Activated CD4-positive, CD25-positive, alpha-beta regulatory T cell (primary cell): ENCODE measurements at places on chromosomes 5 and 9.

- no peak for DNase-seq
Measured at GRCh38 chr5:102453716-102454115, 45.1 kb downstream of the SLCO6A1 start.

DNA sequence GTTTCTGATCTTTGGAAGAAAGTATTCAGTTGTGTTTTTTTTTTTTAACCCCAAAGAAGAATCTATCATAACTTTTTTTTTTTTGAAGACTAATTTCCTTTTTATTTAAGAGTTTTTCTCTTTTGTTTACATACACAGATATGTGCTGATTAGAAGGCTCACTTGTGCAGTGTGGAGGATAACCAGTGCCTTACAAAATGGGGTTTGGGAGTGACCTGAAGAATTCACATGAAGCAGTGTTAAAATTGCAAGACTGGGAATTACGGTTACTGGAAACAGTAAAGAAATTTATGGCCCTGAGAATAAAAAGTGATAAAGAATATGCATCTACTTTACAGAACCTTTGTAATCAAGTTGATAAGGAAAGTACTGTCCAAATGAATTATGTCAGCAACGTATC lies 50.3 kb downstream of the FER start:
- DNase-seq = no peak

DNA sequence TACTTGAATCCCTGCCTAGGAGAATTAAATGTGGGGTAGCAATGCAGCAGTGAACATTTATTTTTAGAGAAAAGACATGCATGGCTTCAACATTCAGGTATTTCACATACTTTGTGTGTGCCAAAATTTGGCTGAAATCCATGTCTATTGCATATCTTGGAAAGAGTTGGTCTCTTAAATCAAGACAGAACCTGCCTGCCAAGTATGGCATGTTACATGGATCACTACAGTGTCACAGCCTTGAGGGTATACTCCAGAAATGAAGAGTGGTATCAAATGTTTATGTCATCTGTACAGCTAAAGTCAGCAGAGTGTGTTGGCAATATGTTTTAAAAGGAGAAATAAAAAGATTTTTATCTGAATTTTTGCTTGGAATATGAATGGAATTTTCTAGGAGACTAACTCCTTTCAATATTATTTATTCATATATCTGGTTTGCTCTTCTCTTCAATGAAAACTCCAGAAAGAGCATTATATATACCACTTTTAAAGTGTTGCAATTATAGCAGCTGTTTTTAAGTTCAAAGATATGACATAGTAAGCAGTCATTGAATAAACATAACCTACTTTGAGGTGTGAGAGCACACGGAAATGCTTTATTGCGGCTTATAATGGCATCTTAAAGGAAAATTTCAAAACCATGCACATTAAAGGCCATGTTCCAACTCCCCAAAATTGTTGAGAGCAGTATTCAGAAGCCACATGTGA lies 95.4 kb upstream of the MINAR2 start:
- no peak for DNase-seq

- DNase-seq = no peak
Measured at GRCh38 chr9:88691091-88691490, 156.1 kb downstream of the NXNL2 start.

GRCh38 chr5:86675311-86675710 lies 57.6 kb downstream of the COX7C start:
- no peak for DNase-seq

GRCh38 chr5:123104607-123105006 lies 15.6 kb downstream of the PRDM6 start:
- DNase-seq = no peak

DNA sequence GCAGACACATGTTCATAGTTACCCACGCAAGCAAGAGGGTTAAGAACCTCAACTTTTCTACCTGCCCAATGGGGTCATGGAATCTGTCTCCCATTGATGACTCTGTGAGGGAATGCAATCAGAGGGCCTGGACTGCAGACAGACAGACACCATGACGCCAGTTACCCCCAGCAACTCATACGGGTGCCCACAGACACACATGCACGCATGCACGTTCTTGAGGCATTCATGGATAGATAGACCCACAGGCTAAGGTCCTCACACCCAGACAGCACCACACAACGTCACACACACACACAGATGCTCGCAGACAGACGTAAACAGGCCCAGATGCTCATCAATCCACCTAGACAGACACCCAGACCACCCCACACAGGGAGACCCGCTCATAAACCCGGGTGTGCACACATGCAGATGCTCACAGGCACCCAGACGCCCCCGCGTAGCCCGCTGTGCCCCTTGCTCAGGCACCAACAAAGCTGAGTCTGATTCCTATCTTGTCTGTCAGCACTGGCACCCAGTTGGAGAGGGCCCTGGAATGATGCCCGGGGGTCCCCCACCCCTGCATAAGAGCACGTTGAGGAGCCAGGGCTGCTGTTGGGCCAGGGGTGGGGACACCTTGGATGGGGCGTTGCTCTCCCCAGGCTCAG lies 23.6 kb downstream of the LHX2 start:
- no peak for DNase-seq

- DNase-seq = no peak
Measured at GRCh38 chr5:40681363-40682153, 1.8 kb downstream of the PTGER4 start.

GRCh38 chr5:149852641-149853330 lies 91.8 kb downstream of the PDE6A start:
- no peak for DNase-seq

- DNase-seq = no peak
Measured at GRCh38 chr9:91603932-91604331, 180.3 kb upstream of the NFIL3 start.

GRCh38 chr9:116209414-116210116 lies 56.0 kb downstream of the PAPPA start:
- no peak for DNase-seq

- no peak for DNase-seq
Measured at GRCh38 chr5:1270933-1271914, 23.6 kb downstream of the TERT start.

GRCh38 chr5:137738947-137739346 lies 3.1 kb upstream of the KLHL3 start:
- DNase-seq = no peak

- no peak for DNase-seq
Measured at GRCh38 chr9:21016701-21017491, 14.5 kb downstream of the HACD4 start.

DNA sequence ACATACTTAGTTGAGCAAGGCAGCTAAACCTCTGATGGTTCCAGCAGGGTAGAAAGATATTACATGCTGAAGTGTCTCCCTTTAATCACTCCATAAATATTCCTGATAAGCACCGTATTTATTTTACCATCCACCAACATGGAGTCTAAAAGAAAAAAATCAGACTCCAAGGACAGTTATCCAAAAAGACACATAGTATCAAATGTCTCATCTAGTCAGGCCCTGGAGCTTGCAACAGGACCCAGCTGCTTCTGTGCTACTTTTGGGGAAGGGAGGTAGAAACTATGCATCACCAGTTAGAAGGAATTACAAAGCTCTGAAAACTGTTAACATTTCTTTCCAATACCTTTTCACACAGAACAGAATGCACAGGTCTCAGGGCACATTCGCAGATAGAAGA lies 88.1 kb downstream of the S1PR3 start:
- no peak for DNase-seq

- DNase-seq = no peak
Measured at GRCh38 chr5:178241231-178241663, 8.6 kb upstream of the PHYKPL start.

DNA sequence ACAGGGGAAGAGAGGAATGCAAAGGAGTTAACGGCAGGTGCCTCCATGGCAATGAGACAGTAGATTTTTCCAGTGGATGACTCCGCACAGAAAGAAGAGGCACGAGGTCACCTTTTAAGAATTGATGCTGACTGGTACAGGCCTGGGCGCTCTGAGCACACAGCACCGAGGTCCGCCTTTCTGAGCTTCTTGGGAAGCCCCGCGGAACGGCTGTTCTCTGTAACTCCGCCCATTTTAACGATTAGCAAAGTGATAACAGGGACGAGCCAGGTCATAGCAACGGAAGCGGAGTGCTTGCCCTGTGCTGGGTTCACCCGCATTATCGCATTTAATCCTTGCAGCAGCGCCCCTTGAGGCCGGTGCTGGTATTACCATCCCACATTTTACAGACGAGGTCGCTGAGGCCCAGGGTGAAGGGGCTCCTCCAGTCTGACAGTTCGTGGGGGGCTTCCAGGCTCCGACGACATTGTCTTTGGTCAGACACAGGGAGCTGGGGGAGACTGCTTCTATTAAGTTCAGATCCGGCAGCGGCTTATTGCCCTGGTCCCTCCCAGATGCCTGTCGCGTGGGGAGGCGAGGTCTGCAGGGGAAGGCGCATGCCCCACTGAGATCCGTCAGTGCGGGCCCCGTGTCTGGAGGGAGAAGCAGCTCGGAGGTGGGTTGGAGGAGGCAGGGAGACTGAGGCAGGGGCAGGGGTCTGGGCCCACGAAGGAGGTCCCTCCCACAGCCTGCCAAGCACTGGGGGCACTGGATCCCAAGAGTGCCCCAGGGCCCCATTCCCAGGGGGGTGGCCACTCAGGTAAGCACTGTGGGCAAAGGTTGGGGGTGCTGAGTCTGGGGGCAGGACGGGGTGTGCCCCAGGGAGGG lies 22.3 kb upstream of the HMCN2 start:
- peak; percentile 56 for DNase-seq

- no peak for DNase-seq
Measured at GRCh38 chr5:80299601-80300000, 20.2 kb upstream of the SPZ1 start.

DNA sequence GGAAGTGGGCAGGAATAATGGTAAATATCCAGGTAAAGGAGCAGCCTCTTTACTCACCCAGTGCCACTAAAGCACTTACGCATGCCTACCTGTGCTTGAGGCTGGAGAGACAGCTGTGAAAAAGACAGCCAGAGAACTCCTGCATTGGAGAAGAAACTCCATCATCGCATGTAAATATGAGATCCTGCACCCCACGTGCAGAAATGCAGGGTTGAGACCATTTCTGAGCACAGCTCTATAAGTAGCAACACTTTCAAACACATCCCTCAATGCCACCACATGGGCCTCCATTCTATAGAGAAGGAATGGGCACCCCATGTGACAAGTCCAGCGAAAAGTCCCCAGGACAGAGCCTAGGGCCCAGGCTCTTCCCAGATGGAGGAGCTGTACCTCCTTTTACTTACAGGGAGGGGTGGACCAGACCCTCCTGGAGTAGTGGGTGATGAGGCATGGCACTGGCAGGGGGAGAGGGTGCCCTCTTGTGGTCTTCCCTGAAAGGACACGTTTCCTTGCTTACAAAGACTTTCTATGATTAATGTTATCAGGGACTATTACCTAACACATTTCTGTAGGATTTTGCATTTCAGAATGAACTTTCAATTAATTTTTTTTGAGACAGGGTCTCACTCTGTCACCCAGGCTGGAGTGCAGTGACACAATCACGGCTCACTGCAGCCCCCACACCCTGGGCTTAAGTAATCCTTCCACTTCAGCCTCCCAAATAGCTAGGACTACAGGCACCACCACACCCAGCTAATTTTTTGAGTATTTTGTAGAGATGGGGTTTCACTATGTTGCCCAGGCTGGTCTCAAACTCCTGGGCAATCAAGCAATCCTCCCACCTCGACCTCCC lies 55.3 kb upstream of the IL17B start:
- DNase-seq = no peak

DNA sequence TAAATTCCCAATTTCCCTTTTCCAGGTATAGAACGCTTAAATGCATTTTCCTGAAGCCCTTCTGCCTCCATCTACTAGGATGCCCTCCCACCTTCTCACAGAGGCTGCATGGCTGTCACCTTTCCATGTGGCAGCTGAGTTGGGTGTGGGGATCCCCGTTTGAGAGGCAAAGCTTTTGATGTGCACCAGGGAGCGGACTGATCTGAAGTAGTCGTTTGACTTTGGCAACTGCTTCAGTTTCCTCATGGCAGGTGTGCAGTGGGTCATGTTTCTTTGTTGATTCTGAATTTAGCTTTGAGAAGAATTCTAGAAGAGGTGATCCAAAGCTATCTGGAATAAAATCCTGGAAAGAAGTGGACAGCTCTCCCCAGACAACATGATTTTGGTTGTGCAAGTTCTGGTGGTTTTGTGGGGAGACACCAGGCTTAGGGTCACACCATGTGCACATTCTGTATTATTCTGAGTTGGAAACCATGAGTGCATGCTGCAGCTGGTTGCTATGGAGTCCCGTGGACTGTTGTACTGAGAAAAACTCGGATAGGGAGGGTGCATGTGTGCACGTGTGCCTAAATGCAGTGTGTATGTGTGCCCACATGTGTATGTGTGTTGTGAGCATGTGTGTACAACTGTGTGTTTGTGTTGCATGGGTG lies 63.5 kb downstream of the GADD45G start:
- no peak for DNase-seq

DNA sequence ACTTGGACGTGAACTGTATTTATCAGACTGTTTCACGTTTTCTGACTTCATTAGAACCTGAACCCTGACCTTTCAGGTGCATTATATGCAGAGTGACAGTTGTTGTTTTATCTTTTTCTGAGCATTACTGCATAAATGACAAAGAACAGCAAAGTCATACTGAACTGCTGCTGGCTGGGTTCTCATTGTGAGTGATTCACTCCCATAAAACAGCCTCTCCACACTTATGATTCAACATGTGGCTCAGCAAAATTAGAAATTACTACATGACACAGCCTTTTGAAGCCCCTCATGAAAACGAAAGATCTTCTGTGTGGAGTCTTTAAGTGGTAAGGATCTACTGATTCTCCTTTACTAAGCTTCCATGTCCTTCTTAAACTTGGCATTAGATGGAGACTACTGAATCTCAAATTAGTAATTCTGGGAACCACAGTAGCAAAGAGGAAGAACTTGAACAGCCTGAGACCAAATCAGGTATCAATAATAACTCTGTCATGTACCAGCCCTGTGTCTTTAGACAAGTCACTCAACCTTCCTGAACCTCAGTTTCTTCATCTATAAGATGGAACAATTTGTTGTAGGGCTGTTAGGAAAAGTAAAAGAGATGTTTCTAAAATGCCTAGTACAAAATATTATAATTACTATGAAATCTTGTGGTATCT lies 172.3 kb upstream of the GNA14 start:
- DNase-seq = no peak

DNA sequence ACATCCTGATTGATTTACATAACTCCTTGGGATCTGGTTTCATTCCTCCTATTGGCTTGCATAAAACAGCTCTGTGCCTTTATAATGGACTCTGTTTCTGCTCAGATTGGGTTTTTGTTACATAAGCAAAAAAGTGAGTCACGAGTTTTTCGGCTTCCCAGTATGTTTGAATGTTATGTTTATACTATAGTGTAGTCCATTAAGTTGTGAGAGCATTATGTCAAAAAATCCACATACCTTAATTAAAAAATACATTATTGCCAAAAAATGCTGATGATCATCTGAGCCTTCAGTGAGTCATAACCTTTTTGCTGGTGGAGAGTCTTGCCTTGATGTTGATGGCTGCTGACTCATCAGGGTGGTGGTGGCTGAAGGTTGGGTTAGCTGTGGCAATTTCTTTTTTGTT lies 144.6 kb downstream of the CCDC171 start:
- DNase-seq = no peak

- no peak for DNase-seq
Measured at GRCh38 chr5:117436846-117437245, 862.2 kb upstream of the SEMA6A start.
